ENCODE measurements at places on chromosomes 12 and 14.

- DNase-seq: no peak
These were observed 40.8 kb upstream of the DCD start for GRCh38 chr12:54689034-54689372.

GRCh38 chr12:89363084-89363483 is 10.8 kb upstream of the DUSP6 start:
- DNase-seq: no peak

DNA sequence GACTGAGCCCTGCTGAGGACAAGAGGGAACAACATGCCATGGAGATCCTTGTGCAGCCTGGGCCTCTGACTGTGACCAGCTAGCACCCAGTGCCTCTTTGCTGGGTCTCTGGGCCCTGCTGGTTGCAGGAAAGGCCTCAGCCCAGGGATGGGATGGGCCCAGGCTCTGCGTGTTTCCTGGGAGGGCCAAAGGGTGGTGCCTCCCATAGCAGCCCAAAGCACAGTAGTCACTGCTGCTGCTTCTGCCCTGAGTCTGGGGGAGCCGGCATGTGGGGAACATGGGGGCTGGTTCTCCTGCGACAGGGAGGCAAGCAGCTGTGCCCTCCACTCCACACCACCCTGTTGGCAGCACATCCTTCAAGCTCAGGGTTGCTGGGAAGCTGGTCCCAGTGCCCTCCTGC is 18.5 kb downstream of the ANHX start:
- DNase-seq: no peak

GRCh38 chr14:104084251-104085002 is 1.1 kb upstream of the ASPG start:
- DNase-seq: no peak

DNA sequence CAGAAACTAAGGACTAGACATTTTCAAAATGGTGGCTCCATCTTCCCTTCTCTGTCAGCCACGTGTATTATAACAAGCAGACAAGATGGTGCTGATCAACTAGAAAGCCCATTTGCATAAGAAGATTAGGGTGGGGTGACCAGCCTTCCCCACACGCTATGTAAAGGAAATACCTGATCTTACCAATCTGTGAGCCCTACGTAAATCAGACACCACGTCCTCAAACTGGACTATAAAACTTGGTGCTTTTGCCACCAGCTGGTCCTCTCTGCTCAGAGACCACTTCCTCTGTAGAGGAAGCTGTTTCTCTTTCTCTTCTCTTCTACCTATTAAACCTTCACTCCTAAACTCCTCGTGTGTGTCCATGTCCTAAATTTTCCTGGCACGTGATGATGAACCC is 101.1 kb upstream of the PLEKHG7 start:
- DNase-seq: no peak

All from activated naive CD4-positive, alpha-beta T cell (primary cell).